Esophagus squamous epithelium (tissue), 5 donors: ENCODE measurements at places on chromosomes 5 and 9. TPM values are rescaled to one million over a fixed set of nuclear protein-coding genes. Genes with fewer than 3 reads are reported as not detected.

GRCh38 chr5:177382423-177383029, 1.7 kb upstream of the SLC34A1 start:
- no peak for DNase-seq

GRCh38 chr5:141717043-141717442, 35.0 kb upstream of the ARAP3 start:
- no peak for DNase-seq

GRCh38 chr5:64939772-64940510, 171.2 kb downstream of the CWC27 start:
- no peak for DNase-seq

- no peak for DNase-seq
These were observed 11.5 kb downstream of the PDLIM4 start for GRCh38 chr5:132268769-132269551.

The RASEF gene
- total RNA-seq, result 17.4 TPM

GRCh38 chr9:84755380-84755779, 85.9 kb downstream of the NTRK2 start:
- DNase-seq, result no peak

The IL13 gene
- total RNA-seq, result not detected

- DNase-seq, result no peak
These were observed 290 bp downstream of the SLC23A1 start for GRCh38 chr5:139382807-139383206.
